ENCODE measurements at places on chromosomes 2 and 18. TPM values are rescaled to one million over a fixed set of nuclear protein-coding genes. Genes with fewer than 3 reads are reported as not detected.
A peak's percentile ranks its signal among the peaks of the same experiment; 100 is the strongest.

DNA sequence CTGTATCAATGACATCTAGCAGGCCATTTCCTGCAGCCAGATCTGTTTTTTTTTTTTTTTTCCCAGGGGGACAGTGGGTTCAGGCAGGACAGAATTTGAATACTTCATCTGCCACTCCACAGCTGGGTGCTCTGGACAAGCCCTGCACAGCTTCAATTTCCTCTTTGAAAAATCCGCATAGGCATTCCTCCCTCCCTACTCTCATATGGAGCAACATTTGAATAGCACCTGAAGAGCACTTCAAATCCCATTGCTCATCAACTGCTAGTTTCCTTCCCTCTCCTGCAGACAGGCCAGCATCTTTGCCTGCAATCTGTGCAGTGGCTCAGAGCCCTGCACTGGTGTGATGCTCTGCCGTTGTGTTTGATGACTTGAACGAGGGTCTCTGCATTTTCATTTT, 326.3 kb downstream of the TSN start:
- no peak for DNase-seq

DNA sequence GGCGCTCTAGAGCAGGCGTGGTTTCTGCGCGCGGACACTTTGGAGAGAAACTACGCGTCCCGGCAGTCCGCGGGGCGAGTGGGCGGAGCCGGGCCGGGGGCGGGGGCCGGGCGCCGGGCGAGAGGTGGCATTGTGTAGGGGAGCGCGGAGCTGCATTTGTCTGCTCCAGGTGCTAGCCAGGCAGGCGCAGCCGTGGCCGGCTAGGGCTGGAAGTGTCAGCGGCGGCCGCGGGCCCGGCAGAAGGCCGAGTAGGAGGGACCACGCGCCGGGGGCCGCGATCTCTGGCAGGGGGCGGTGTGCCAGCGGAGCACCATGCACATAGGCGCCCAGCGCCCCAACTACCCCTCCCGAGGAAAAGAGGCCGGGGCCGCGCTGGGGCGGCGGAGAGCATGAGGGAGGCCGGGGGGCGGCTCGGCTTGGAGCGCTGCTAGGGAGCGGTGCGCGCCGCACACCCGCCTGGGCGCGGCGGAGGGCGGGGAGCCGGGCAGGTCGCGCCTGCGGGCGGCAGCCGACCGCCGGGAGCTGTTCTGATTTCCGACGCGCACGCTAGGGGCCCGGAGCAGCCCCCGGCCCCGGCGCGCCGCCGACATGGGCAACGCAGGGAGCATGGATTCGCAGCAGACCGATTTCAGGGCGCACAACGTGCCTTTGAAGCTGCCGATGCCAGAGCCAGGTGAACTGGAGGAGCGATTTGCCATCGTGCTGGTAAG, at the start of gene FMNL2:
Gene FMNL2, plus strand, starts transcription at position 159 of the 710 bp plus-strand sequence.
- DNase-seq, result peak; percentile 75

- no peak for DNase-seq
Measured at GRCh38 chr2:207970147-207970825, 55.0 kb downstream of the PLEKHM3 start.

GRCh38 chr2:216327447-216327935, 44.8 kb downstream of the MARCHF4 start:
- no peak for DNase-seq

DNA sequence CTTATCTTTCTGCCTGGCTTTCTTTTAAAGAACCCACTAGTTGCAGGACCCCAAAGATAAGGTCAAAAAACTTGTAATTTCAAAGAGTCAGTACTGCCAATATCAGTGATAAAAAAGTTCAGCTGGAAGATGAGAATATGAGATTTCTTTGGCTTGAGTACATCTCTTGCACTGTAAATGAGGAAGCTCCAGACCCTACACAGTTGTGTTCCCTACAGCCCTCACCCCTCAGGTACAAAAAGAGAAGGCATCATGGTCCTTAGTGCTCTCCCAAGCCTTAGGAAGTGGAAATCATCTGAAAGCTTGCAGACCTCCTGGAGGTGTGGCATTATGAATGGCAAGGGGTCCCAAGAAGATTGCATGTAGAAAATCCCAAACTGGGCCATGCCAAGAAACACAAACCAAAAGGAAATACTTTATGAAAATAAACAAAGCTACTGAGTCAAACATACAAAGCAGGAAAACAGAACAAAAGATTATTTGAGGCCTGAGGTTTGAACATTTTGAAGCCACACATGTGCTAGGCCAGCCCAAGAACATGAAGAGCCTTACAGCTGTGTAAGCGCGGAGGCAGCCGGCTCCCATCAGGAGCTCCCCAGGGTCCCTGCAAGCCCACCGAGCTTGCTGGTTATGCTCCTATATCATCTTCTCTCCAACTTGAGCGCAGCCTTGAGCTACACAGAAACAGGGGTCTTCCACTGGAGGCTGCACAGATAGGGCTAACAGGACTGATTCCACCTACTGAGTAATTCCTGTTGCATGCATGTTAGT, 217.0 kb downstream of the OSR1 start:
- no peak for DNase-seq

GRCh38 chr2:164061129-164061746, 325.4 kb upstream of the FIGN start:
- peak; percentile 60 for DNase-seq

GRCh38 chr2:240374085-240374907, 61.2 kb upstream of the GPC1 start:
- DNase-seq, result no peak

GRCh38 chr2:120439637-120440384, 93.9 kb downstream of the INHBB start:
- no peak for DNase-seq

- DNase-seq, result no peak
Measured at GRCh38 chr18:55833543-55833942, 245.6 kb upstream of the TCF4 start.

DNA sequence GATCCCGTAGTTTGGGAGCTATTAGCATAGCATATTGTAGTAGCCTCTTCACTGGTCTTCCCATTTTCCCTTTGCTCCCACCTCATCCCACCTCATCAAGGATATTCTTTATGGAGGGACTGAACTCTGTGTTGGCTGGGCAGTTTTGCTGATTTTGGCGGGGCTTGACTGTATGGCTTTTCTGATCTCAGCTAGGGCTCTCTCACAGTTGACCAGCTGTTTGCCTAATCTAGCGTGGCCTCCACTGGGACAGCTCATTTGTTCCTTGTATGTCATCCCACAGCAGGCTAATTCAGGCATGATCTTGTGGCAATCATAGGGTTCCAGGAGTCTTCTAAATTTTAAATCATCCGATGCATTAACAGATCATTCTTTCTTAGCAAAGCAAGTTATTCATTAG, 30.2 kb upstream of the MTX2 start:
- DNase-seq, result no peak

GRCh38 chr18:78582181-78582709, 397.4 kb upstream of the SALL3 start:
- no peak for DNase-seq

- DNase-seq, result no peak
Measured at GRCh38 chr2:190050001-190050400, 12.5 kb downstream of the MSTN start.

DNA sequence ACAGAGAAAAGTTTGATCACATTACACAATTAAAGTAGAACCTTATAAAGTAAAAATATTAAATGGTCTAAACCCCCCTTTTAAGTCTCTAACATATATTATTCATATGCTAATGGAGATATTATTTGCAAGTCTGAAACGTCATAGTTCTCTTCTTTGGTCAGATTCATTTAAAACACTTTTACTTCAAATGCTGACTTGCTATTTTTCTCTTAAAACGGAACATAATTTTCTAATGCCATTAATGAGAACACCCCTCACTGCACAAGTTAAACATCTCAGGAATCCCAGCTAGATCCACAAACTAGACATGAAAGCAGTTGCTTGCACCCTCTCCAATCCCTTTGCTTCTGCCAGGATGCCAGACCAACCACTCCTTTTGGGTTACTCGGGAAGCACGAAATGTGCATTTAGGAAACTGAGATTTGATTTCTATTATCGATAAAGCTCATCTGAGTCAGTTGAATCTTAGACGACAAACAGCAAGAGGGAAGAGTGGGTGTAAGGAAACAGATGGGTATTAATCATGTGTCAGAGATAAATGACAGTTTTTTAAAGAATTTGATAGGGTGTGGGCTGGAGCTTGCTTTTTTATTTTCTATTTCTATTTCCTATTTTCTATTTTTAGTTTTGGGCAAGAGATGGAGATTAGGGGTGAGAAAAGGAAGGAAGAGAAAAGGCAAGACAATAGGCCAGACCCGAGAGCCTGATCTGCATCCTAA, 1.5 kb downstream of the ADD2 start:
- DNase-seq, result no peak

- DNase-seq, result peak; percentile 16
Measured at GRCh38 chr2:28163627-28164279, 228.9 kb upstream of the FOSL2 start.

DNA sequence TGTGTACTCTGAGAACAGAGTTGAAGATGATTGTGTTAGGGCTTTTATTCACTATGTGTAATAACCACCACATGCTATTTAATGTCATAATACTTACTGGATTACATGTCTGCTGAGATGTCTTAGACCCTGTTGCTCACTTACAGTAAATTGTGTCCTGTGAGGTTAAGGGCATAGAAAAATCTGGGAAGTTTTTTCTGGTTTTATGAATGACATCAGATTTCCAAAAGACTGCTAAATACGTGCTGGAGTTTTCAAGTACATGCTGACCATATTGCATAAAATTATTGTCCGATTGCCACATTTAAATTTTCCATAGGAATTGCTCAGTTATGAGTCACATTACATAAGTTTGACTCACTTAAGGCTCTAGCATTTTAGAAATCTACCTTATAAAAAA, 96.7 kb upstream of the COL5A2 start:
- no peak for DNase-seq

Gene ABHD1
- total RNA-seq, result 0.44 TPM

Gene FBLN7
- total RNA-seq, result 1.9 TPM

Measured in tibial nerve (tissue), 4 donors.